Activated T-helper 2 cell treated with anti-CD3 and anti-CD28 coated beads, Interferon-gamma antibody, Interleukin-2, Interleukin-4, amounts not matched to agents 10 μg/mL and 5 μg/mL and 100 μg/mL, durations not matched to agents 14 hours and 24 hours and 36 hours (primary cell): ENCODE measurements at places on chromosomes 16 and 17.

GRCh38 chr16:89661215-89661614 is 3.6 kb downstream of the SPATA33 start:
- peaks cover 11% of the 10 kb centered on the region for H3K4me1 ChIP-seq
- peaks cover 43% of the 10 kb centered on the region for H3K36me3 ChIP-seq
- no peaks in the 10 kb centered on the region for H3K27me3 ChIP-seq
- H3K4me3 ChIP-seq: no peak overlapping the region
- no peak for DNase-seq

DNA sequence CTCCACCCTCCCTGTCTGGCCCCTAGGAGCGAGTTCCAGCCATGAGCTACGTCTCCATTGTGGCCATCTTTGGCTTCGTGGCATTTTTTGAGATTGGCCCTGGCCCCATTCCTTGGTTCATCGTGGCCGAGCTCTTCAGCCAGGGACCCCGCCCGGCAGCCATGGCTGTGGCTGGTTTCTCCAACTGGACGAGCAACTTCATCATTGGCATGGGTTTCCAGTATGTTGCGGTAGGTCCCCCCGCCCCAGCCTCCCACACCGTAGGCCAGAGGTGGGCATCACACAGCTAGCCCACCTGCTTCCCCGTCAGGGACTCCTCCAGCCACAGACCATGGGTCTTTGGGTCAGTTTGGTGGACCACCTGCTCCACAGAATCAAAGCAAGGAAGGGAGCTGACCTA is 4.2 kb downstream of the SLC2A4 start:
- H3K4me3 ChIP-seq: no peak overlapping the region
- DNase-seq: no peak
- H3K4me1 ChIP-seq: peaks cover 11% of the 10 kb centered on the region
- H3K27me3 ChIP-seq: peaks cover 34% of the 10 kb centered on the region
- no peaks in the 10 kb centered on the region for H3K36me3 ChIP-seq
- H3K27ac ChIP-seq: no peak overlapping the region

DNA sequence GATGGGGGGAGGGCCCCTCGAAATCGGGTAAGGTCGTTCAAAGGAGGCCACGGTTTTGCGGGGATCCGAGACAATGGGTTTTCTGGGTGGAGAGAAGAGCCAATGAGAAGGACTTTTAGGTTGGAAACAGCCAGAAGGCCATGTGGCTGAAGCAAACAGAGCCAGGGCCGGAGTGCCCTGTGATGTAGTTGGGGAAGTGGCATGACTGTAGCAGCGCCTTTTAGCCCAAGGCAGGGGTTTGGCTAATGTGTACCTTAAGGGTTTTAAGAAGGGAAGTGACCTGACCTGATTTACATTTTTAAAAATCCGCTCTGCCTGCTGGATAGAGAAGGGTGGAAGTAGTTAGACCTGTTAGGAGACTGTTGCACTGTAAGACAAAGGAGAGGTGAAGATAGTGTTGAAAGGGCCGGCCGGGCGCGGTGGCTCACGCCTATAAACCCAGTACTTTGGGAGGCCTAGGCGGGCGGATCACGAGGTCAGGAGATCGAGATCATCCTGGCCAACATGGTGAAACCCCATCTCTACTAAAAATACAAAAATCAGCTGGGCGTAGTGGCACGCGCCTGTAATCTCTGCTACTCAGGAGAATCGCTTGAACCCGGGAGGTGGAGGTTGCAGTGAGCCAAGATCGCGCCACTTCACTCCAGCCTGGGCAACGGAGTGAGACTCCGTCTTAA is 1.0 kb downstream of the LYRM1 start:
- H3K27ac ChIP-seq: peak overlapping the region; percentile 97
- H3K27me3 ChIP-seq: no peaks in the 10 kb centered on the region
- H3K4me3 ChIP-seq: peak overlapping the region; percentile 90
- peak; percentile 22 for DNase-seq

DNA sequence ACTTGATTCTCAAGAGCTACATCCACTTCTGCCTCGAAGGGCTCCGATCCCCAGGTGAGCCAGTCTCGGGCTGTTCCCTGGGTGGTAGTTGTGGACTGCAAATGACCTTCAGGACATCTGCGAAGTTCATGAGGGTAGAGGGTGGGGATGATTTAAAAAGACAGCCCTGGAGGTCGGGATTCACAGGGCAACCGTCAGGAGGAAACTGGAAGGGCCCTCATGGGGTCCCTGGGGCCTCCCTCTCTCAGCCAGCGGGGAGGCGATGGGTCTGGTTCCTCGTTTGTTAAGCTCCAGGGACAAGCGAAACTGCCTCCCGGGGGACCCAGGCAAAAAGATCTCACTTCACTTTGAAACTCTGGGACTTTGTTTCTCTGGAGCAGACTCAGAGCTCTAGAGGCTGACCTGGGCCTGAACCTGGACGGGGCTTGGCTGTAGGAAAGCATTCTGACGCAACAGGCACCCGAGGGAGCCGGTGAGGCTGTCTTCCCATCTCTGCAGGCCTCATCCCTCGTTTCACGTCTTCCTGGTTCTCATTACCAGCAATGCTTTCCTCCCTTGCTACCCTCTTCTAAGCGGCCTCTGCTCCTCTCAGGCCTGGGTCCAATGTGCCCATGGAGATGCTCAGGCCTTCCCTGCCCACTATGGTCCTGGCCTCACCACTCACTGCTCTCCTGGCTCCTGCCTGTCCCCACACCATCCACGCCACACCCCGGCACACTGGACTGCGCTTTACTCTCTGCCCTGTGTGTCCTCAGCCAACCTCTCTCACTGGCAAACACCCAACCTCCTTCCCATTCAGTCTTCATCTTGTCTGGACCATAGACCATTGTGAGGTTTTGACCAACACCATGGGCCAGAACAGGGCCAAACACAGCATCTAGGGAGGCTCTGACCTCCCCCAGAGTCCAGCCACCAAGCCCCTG is 214.2 kb upstream of the TNRC6C start:
- no peak for DNase-seq
- no peaks in the 10 kb centered on the region for H3K36me3 ChIP-seq
- peaks cover under 1% of the 10 kb centered on the region for H3K27me3 ChIP-seq
- H3K4me1 ChIP-seq: no peaks in the 10 kb centered on the region
- H3K4me3 ChIP-seq: no peak overlapping the region

GRCh38 chr16:61042737-61043136 is 993.5 kb downstream of the CDH8 start:
- no peaks in the 10 kb centered on the region for H3K36me3 ChIP-seq
- H3K27me3 ChIP-seq: no peaks in the 10 kb centered on the region
- no peak overlapping the region for H3K4me3 ChIP-seq

GRCh38 chr16:48999044-48999443 is 282.6 kb downstream of the CBLN1 start:
- no peaks in the 10 kb centered on the region for H3K4me1 ChIP-seq
- DNase-seq: no peak
- H3K36me3 ChIP-seq: no peaks in the 10 kb centered on the region
- no peaks in the 10 kb centered on the region for H3K27me3 ChIP-seq
- H3K4me3 ChIP-seq: no peak overlapping the region

- no peak for DNase-seq
- no peak overlapping the region for H3K27ac ChIP-seq
- H3K36me3 ChIP-seq: no peaks in the 10 kb centered on the region
- peaks cover 28% of the 10 kb centered on the region for H3K27me3 ChIP-seq
- no peaks in the 10 kb centered on the region for H3K4me1 ChIP-seq
Measured at GRCh38 chr17:49162866-49163265, 30.3 kb downstream of the B4GALNT2 start.

DNA sequence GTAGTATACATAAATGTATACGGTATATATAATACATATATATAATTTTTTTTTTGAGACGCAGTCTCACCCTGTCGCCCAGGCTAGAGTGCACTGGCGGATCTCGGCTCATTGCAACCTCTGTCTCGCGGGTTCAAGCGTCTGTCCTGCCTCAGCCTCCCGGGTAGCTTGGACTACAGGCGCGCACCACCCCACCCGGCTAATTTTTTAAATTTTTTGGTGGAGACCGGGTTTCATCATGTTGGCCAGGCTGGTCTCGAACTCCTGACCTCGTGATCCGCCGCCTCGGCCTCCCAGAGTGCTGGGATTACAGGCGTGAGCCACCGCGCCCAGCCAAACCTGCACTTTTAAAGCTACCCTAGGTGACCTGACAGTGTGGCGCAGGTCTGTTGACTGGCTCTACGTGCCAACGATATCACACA is 745 bp downstream of the PAM16 start:
- no peak for DNase-seq
- H3K4me3 ChIP-seq: peak overlapping the region; percentile 93
- H3K27me3 ChIP-seq: no peaks in the 10 kb centered on the region
- H3K36me3 ChIP-seq: peaks cover 22% of the 10 kb centered on the region
- H3K4me1 ChIP-seq: peaks cover 4% of the 10 kb centered on the region
- H3K27ac ChIP-seq: peak overlapping the region; percentile 88

GRCh38 chr17:14376666-14377065 is 75.8 kb downstream of the HS3ST3B1 start:
- H3K4me3 ChIP-seq: no peak overlapping the region
- H3K27me3 ChIP-seq: peaks cover 1% of the 10 kb centered on the region
- no peak for DNase-seq
- no peaks in the 10 kb centered on the region for H3K36me3 ChIP-seq

- H3K27me3 ChIP-seq: no peaks in the 10 kb centered on the region
- peaks cover 18% of the 10 kb centered on the region for H3K36me3 ChIP-seq
- peaks cover 6% of the 10 kb centered on the region for H3K4me1 ChIP-seq
- H3K27ac ChIP-seq: no peak overlapping the region
- no peak overlapping the region for H3K4me3 ChIP-seq
- no peak for DNase-seq
Measured at GRCh38 chr16:47483616-47484015, 22.5 kb downstream of the PHKB start.

- DNase-seq: no peak
- H3K36me3 ChIP-seq: peaks cover 13% of the 10 kb centered on the region
- H3K4me1 ChIP-seq: peaks cover 15% of the 10 kb centered on the region
- peak within 1 kb of the TSS; percentile 49 for H3K27ac ChIP-seq
- H3K4me3 ChIP-seq: peak within 1 kb of the TSS; percentile 89
Measured at GRCh38 chr16:28878083-28878926, at the start of gene ATP2A1. TSS of gene ATP2A1 (plus strand) at chr16:28878488. CDS start at chr16:28878672, 184 bp downstream.

DNA sequence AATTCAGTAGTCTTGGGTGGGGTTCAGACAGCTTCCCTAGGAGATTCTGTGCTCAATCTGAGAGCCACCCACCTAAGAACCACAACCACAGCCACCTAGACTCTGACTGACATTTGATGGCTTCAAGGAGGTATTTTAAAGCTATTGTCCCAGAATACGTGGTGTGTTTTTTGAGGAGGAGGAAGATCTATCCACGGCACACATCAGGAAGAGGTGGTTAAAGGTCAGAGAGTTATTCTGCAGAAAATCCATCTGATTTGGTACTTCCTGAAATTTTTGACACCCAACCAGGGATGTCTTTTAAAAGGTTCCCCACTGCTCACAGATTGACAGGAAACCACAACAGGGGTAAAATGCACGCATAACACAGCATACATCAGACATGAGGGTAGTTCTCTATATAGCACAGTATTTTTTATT is 25.1 kb downstream of the SMARCE1 start:
- H3K4me3 ChIP-seq: peak overlapping the region; percentile 6
- peaks cover 59% of the 10 kb centered on the region for H3K4me1 ChIP-seq
- peak overlapping the region; percentile 72 for H3K27ac ChIP-seq
- DNase-seq: no peak
- H3K27me3 ChIP-seq: no peaks in the 10 kb centered on the region

GRCh38 chr16:81224824-81225223 is 13.7 kb upstream of the BCO1 start:
- peaks cover 5% of the 10 kb centered on the region for H3K27me3 ChIP-seq
- H3K4me1 ChIP-seq: no peaks in the 10 kb centered on the region
- DNase-seq: no peak
- no peaks in the 10 kb centered on the region for H3K36me3 ChIP-seq
- no peak overlapping the region for H3K4me3 ChIP-seq

DNA sequence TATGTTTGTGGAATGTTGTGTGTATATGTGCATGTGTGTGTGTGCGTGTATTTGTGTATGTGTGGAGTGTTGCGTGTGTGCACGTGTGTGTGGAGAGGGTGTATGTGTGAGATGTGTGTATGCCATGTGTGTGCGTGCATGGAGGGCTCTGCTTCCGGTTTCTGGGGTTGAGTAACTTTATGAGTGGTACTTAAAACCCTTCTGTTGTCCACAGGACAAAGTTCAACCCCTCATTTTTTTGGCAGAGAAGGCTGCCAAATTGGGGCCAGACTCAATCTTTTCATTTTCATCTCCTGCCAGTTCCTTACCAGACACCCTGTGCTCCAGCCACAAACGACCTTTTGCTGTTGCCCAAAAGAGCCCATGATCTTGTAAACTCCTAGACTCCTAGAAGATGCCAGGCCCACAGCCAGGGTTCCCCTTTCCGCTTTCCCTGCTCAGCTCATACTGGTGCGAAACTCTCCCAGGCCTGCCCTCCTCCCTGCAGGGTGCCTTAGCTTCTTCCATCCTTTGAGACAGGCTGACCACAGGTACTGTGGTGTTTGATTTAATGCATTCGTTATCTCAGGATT is 100.2 kb downstream of the CMIP start:
- H3K27ac ChIP-seq: peak overlapping the region; percentile 23
- H3K36me3 ChIP-seq: no peaks in the 10 kb centered on the region
- H3K27me3 ChIP-seq: no peaks in the 10 kb centered on the region

GRCh38 chr16:56517206-56517605 is 2.6 kb downstream of the BBS2 start:
- no peak overlapping the region for H3K27ac ChIP-seq
- no peak overlapping the region for H3K4me3 ChIP-seq
- no peaks in the 10 kb centered on the region for H3K27me3 ChIP-seq
- no peak for DNase-seq

DNA sequence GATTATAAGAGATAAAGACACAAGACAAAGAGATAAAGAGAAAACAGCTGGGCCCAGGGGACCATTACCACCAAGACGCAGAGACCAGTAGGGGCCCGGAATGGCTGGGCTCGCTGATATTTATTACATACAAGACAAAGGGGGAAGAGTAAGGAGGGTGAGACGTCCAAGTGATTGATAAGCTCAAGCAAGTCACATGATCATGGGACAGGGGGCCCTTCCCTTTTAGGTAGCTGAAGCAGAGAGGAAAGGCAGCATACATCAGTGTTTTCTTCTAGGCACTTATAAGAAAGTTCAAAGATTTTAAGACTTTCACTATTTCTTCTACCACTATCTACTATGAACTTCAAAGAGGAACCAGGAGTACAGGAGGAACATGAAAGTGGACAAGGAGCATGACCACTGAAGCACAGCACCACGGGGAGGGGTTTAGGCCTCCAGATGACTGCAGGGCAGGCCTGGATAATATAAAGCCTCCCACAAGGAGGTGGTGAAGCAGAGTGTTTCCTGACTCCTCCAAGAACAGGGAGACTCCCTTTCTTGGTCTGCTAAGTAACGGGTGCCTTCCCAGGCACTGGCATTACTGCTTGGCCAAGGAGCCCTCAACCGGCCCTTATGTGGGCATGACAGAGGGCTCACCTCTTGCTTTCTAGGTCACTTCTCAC is 63.9 kb upstream of the ARL4D start:
- H3K36me3 ChIP-seq: no peaks in the 10 kb centered on the region
- no peak overlapping the region for H3K4me3 ChIP-seq
- no peak overlapping the region for H3K27ac ChIP-seq
- DNase-seq: no peak

DNA sequence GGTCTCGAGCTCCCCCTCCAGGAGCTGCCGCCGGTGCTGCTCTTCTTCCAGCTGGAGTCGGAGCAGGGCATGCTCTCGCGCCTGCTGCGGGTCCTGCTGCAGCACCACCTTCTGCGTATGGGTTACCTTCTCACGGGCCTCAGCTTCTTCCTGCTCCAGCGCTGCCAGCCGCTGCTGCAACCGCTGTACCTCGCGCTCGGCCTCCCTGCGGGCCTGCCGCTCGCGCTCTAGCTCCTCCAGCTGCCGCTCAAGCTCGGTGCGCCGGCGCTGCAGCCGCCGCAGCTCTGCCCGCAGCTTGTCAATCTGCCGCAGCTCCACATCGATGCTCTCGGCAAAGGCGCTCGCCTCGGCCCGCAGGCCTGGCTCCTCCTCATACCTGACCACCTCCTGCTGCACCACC is 36.9 kb downstream of the UBN1 start:
- H3K4me1 ChIP-seq: peaks cover 2% of the 10 kb centered on the region
- no peak overlapping the region for H3K27ac ChIP-seq
- no peaks in the 10 kb centered on the region for H3K27me3 ChIP-seq
- no peak for DNase-seq
- H3K4me3 ChIP-seq: no peak overlapping the region
